ENCODE measurements at places on chromosomes 6 and 20. TPM values are rescaled to one million over a fixed set of nuclear protein-coding genes. Genes with fewer than 3 reads are reported as not detected.

Gene PCIF1
- 30.2 TPM for total RNA-seq

- no peak for DNase-seq
Measured at GRCh38 chr6:94349227-94349626, 929.9 kb upstream of the EPHA7 start.

GRCh38 chr6:93371756-93372155 is 47.6 kb downstream of the EPHA7 start:
- DNase-seq: no peak

DNA sequence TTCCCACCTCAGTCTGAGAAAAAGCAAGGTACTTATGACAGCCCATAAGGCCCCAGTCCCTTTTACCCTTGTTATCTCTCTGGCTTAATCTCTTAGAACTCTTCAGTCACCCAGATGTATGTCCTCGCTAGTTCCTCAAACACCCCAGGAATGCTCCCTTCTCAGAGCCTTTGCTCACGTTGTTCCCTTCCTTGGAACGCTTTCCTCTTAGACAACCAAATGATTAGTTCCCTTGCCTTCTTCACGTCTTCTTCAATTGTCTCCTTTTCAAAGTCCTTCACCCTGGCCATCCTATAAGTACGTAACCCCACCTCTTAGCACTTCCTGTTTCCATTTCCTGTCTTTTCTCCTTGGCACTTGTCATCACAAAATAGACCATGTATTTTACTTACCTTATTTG is 1.1 kb upstream of the APOBEC2 start:
- DNase-seq: no peak

GRCh38 chr6:169051371-169051770 is 202.3 kb downstream of the THBS2 start:
- DNase-seq: no peak

Gene CST4
- not detected for total RNA-seq

GRCh38 chr6:45717715-45718114 is 297.9 kb downstream of the CLIC5 start:
- no peak for DNase-seq

DNA sequence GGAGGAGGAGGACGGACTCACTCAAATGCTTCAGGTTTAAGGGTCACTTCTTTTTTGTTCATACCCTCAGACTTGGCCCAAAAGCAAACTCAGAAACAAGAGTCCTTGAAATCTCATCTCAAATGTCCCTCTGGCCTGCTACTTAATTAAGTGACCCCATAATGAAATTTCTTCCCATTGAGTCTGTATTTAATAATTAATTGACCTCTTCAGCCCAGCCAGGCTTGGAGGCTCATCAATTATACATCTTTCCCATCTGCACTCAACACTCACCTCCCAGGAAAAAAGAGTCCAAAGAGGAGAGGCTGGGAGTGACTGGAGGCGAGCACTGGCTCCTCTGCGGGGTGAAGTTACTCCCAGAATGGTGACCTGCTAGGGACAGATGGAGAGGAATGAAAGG is 90.5 kb upstream of the EYA2 start:
- DNase-seq: no peak

DNA sequence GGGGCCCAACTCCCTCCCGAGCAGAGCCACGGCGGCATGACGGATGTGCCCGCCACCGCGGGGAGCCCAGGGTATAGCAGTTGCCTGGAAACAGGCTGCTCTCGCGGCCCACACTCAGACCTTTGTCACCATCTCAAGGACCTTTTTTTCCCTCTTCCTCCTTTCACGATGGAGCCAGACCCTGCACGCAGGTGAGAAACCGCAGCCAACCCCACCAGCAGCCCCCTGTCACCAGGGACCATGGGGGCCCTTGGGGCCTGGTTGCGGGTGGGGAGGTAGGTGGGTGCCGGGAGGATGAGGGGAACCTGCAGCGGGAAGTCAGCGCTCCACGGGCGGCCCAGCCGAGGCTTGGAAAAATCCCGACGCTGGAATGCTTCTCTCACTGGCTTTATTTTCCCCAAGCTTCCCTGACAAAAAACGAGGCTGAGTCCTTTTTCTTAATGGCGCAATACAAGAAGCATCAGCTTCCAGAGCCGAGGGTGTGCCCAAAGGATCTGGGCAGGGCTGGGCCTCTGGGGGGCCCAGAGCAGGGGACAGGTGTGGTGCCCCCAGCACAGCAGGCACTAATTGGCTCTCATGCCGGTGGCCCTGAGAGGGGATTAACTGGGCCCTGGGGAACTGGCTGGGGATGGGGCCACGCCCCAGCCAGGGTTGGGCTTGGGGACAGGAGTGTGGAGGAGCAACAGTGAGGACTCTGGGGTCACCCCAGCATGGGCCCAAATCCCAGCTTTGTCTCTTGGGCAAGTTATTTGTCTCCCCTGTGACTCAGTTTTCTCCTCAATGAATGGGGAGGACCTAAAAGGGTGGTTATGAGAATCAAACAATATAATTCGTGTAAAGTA is 23.9 kb downstream of the NOL4L start:
- DNase-seq: peak; percentile 61

Gene SCRT2
- total RNA-seq: not detected

- no peak for DNase-seq
Measured at GRCh38 chr6:132623106-132623845, 799 bp downstream of the TAAR2 start.

GRCh38 chr6:21115111-21115510 is 478.4 kb upstream of the SOX4 start:
- DNase-seq: no peak

DNA sequence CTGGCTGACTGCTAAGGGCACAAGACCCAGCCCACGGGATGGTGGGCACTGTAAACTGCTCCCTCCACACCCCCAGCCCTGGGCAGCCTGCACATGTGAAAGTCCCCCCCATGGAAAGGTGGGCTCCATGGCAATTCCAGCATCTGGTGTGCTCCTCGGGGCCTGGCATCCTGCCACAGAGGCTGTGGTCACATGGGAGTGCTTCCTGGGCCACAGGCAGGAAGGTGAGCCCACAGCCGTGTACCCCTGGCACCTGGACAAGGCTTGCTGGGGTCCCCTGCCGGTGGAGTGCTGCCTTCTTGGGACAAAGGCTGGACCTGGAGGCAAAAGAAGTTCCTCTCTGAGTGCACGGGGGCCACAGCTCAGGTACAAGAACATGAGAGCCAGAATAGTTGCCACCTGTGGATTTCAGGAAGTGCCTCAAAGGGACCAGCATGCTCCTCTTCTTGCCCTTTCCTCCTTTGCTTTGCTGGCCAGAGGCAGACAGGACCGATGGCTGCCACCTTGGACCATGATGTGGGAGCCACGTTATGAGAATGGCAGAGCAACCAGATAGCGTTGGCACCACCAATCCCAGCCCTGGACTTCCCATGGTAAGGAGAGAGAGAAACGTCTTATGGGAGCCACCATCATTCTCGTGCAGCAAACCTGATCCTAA is 120.2 kb upstream of the MLN start:
- DNase-seq: no peak

- DNase-seq: no peak
Measured at GRCh38 chr6:32114796-32115195, 5.7 kb upstream of the TNXB start.

DNA sequence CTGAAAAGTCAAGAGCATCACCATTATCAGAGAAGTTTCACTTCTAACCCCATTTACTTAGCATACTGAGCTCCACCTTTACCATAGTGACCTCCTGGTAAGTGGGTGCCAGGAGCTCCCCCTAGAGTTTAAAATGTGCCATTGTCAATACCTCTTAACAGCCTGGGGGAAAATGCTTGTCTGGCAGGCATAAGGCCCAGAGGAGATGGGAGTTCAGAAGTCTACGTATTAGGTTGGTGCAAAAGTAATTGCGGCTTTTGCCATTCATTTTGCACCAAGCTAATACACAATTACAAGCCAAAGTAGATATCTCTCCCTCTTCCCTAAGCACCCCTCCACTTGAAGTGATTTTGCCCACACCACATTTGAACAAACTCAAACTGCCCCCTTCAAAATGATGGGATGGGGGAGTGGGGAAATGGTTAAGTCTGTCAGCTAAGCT is 919.0 kb downstream of the KIF16B start:
- DNase-seq: no peak

DNA sequence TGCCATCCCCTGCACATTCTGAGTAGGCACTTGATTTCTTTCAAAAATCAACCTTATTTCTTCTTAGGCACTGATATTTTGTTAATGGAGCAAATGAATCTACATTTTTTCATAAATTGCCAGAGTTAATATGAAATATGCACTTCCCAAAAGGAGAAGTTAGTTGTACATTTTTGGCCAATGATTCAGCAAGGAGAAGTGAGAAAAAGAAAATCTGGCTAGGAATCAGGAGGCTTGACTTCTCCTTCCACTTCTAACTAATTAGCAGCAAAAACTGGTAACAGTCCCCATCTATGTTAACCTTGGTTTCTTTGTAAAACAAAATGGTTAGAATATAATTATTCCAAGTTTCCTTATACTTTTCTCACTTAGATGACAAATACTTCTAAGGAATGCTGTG is 7.0 kb upstream of the DSE start:
- DNase-seq: no peak

Gene ACTL10
- total RNA-seq: 4.1 TPM

- DNase-seq: no peak
Measured at GRCh38 chr6:156970595-156971112, 193.5 kb downstream of the ARID1B start.

DNA sequence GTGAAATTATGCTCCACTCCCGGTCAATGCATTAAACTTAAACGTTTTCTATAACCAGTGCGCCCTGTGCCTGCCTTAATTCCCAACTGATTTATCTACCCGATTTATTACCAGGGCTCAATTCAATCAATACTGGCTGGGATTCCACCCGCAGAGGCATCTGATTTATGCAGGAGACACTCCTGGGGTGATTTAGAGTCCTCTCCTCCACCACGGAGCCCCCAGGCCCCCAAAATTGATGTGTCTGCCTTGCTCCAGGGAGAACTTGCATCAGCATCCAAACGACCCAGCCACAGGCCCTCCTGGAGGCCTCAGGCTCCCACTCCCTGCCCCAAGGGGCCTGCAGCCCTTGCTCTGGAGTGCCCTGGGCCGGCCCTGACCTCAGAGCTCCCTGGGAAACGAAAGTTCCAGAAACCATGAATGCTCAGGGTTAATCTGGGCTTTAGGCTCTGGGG is 29.5 kb downstream of the ANKRD60 start:
- no peak for DNase-seq

Gene C20orf144
- 0.21 TPM for total RNA-seq

GRCh38 chr6:100850174-100850573 is 31.0 kb downstream of the ASCC3 start:
- no peak for DNase-seq

Gene VNN1
- total RNA-seq: not detected

GRCh38 chr20:31652917-31653396 is 15.2 kb downstream of the COX4I2 start:
- no peak for DNase-seq

Gene ZNF311
- 1.0 TPM for total RNA-seq

Gene NKX2-4
- total RNA-seq: not detected

Gene BPIFB2
- total RNA-seq: not detected

DNA sequence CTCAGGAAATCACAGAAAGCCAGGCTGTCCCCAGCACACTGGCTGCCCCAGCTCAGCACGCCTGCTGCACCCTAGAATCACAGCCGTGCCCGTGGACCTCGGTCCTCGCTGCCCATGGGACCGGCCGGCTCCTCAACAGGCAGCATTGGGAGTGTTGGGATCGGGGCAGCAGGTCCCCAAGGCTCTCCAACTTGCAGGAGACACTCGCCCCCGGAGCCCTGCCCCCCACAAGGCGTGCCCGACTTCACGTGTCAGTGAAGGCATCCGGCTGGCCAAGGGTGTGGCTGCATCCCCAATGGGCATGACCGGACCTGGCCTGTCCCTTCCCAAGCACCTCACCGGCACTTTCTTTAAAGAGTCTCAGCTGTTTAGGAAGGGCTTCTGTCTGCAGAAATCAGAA is 3.0 kb upstream of the NTSR1 start:
- no peak for DNase-seq

Gene ASCC3
- 50.7 TPM for total RNA-seq

GRCh38 chr20:8815208-8815607 is 253.7 kb upstream of the PLCB4 start:
- DNase-seq: no peak

GRCh38 chr6:108768166-108768555 is 80.1 kb upstream of the ARMC2 start:
- DNase-seq: no peak

Gene DZANK1
- 1.7 TPM for total RNA-seq

DNA sequence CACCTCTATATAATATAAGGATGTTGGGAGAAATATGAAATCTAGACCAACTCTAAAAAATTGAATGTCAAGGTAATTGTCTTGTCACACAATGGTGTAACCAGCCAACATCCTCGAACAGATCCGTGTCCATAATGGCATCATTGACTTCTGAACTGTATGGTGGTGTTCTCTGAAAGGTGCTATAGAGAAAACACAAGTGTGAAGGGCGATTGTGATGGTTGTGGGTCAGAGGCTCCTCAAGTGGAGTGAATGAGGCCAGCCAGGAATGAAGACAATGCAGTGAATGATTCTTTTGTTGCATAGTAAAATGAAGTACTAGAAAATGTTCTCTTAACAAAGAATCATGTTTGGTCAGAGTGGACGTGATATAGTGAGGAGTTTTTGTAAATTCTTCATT is 58.3 kb downstream of the CARMIL1 start:
- no peak for DNase-seq

Gene ARFGAP1
- total RNA-seq: 62.5 TPM

DNA sequence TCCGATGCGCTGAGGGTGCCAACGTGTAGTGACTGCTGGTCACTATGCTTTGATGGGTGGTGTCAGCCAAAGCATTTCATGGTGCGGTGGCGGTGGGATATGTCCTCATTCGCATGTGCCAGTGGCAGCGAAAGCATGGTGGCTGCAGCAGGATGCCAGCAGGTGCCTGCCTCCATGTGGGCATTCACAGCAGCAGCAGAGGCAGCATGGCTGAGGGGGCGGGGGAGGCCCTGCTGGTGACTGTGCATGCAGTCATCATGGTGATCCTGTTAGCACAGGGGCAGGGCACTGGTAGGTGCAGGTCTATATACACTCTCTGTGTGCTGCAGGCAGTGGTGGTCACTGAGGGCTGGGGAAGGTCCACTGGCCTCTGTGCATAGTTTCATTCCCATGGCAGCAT is 22.0 kb downstream of the FIG4 start:
- DNase-seq: no peak

Gene TFAP2D
- not detected for total RNA-seq

Gene BCLAF1
- 239 TPM for total RNA-seq

DNA sequence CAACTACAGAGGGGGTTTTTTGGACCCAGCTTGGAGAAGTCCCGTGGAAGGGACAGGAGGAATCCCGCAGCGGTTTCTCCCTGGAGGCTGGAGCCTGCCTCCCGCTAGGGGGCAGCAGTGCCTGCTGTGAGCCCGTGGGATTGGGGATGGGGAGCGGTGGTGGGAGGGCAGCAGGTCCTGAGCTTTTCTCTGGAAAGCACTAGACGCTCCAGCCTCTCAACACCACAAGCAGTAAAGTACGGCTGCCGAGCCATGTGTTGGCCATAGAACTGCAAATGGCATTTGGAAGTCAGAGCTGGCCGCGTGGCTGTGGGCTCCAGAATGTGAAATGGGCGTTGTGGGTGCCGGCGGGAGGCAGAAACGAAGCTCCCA is 47.8 kb downstream of the GMPR start:
- no peak for DNase-seq

Gene EGFL8
- 14.0 TPM for total RNA-seq

Gene ZBTB46
- total RNA-seq: not detected
